Stimulated activated CD8-positive, alpha-beta memory T cell treated with anti-CD3 and anti-CD28 coated beads, Interleukin-4, amount 100 ng/mL, for 24 hours (primary cell): ENCODE measurements at places on chromosomes 2 and 18.

- no peak for DNase-seq
Measured at GRCh38 chr2:75324861-75325284, 125.6 kb upstream of the TACR1 start.

- no peak for DNase-seq
Measured at GRCh38 chr2:106116248-106116647, 77.9 kb downstream of the UXS1 start.

- no peak for DNase-seq
Measured at GRCh38 chr2:229409751-229410181, 138.7 kb upstream of the PID1 start.

DNA sequence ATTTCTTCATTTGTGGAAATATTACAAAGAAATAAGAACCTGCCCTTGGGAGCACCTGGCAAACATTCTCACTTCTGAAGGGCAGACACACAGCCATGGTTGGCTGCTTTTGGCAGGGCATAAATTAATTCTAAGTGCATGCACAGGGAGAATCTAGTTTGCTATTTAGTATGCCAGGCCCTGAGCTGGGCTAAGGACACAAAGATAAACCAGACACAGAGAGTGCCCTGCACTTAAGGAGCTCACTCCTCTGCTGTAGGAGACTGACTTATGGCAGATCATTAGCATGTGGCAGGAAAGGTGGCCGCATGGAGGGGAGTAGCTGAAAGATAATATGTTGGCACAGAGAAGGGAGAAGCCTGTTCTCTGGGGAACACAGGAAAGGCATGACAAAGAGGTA lies 367.0 kb downstream of the LPIN1 start:
- DNase-seq = no peak

- DNase-seq = no peak
Measured at GRCh38 chr2:238326801-238327365, 6.6 kb downstream of the TRAF3IP1 start.

GRCh38 chr18:48886520-48887293 lies 64.1 kb downstream of the SMAD7 start:
- DNase-seq = no peak

DNA sequence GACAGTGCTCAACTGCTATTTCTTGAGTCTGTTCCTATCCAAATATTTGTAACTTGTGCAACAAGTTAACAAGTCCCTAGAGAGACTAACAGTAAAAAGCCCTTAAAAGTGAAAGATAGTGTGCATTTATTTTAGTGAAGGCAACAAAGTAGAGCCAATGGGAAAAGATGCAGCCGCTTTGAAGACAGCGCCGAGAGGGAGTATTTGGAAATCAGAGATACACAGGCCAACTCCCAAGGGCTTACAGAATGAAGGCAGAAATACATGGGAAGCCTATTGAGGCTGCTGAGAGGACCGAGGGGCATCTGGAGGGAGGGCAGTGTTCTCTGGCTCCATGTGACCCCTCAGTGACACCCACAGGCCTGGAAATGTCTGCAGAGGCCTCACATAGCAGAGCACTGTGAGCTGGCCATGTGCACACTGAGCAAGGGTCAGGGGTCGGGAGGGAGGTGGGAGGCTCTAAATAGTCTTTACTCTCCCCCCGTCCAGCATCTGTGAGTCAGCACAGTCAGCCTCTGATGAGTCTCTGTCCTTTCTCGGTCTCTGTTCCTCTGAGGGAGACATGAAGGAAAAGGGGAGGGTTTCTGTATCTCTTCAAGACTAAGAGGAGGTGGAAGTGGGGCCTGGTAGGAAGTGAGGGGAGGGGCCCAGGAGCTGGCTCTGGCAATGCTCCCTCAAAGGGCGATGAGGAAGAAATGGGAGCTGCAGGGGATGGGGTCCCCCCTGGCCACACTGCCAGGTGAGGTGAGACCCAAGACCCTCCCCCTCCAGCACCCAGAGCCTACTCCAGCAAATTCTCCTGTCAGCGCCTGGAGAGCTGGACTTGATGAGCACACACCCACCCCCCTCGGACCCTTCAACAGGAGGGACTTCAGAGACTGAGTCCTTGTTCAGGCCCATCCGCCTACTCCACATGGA lies 133.6 kb downstream of the SP3 start:
- DNase-seq = no peak

DNA sequence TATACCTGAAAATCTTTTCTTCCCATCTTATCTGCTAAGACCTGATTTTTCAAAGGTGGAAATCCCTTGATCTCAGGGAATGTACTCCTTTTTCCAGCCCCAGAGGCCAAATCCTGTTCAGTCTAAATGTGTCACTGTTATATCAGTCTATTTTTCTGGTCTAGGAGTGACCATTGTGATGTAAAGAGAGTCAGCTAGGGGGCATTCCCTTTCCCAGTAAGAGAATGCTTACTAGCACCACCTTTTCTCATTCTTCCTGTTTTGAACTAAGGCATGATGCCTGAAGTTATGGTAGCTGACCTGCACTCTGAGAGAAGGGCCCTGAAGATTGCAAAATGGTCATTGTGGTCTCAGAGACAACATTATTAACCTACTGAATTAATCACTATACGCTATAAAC lies 124.1 kb upstream of the XIRP2 start:
- DNase-seq = no peak

GRCh38 chr2:29064346-29064715 lies 10.0 kb downstream of the PCARE start:
- DNase-seq = no peak

GRCh38 chr2:108403494-108403893 lies 25.7 kb downstream of the SULT1C4 start:
- no peak for DNase-seq

GRCh38 chr2:86000131-86000937 lies 105.4 kb downstream of the POLR1A start:
- DNase-seq = no peak

- no peak for DNase-seq
Measured at GRCh38 chr2:119550856-119551255, 6.6 kb downstream of the CFAP221 start.

DNA sequence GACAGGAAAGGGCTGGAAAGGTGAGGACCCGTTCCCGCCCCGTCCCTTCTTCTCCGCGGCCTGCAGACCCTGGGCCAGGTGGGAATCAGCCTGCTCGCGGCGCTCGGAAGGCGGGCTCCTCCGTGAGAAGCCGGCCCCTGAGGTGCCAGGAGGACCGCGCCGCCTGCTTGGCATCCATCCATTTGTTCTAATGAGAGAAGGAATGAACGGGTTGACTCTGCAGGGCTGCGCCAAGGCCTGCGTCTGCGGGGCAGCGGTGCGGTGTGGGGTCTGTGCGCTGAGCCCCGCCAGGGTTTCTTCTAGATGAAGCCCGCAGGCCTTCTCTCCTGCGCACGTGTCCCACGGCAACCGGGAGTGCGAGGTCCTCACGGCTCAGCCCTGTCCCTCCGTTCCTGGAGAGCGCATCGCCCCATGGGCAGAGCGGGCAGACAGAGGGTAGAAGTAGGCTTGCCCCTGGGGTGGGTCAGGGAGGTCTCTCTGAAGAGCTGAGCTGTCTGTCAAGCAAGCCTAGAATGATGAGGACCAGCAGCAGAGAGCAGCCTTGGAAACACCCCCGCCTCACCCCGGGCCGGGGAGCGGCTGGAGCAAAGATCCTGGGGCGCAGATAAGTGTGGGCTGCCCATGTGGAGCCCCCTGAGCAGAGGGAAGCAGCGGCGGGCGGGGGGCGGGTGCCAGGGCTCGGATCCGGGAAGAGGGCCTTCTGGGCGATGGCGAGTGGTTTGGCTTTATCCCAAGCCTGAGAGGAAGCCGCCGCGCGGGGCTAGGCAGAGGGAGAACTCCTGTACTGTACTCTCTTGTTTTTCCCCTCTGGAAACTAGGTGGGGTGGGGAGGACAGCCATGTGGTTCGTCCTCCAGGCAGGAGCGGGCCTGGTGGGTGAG lies 27.9 kb upstream of the HS6ST1 start:
- no peak for DNase-seq

DNA sequence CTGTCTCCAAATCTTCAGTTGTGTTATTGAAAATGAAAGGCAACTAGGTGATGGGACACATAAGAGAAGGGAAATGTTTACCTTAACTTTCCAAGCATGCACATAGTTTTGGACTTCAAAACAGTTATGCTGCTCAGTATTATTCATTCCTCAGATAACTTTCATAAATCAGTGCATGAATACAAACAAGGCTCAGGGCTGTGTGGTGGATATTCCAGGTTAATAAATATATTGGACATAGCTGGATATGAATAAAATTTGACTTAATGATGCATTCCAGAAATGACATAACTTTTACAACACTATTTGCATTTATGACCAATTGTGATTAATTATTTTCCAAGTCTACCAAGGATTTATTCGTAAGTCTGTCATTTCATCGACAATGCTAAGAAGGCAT lies 301.2 kb upstream of the ZNF804A start:
- DNase-seq = no peak

DNA sequence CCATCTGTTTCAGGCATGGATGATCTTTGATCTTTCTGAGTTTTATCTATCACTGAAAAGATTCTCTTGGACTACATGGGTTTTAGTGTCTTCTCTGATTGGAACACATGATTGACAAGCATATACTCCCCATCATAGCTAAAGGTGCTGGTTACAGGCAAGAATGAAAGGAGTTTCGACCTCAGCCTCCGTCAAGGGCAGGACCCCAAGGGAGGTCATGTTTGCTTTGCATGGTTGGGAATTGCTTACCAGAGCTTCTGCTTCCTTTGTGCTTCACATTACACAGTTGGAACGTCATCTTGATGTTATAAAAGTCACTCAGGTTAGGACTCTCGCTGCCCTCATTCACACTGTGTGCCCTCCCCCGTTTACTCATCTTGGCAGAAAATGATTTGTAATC lies 287.7 kb downstream of the PIK3C3 start:
- no peak for DNase-seq

GRCh38 chr2:237860273-237860935 lies 981 bp downstream of the RAMP1 start:
- no peak for DNase-seq

GRCh38 chr2:904246-905024 lies 46.2 kb upstream of the SNTG2 start:
- no peak for DNase-seq

DNA sequence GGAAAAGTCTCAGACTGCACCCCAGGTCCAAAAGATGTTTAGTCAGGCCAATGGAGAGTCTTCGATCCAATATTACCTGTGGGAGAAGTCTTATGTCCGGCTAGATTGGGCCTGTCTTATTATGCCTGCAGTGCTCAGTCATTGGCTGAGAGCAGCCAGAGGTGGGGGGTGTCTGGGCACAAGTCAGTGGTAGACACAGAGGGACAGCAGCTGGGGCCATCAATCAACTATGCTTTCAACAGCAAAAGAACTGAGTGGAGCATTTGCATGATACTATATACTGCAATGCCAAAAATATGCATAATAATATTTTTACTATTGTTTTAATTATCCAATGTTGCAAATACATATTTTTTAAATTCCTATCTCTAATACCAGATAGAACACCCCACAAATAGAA lies 298.6 kb upstream of the CDH20 start:
- DNase-seq = no peak

GRCh38 chr2:52342458-52342857 lies 1310.5 kb upstream of the NRXN1 start:
- DNase-seq = no peak

- DNase-seq = no peak
Measured at GRCh38 chr2:58553937-58554336, 312.8 kb upstream of the FANCL start.

- DNase-seq = no peak
Measured at GRCh38 chr18:51150113-51150700, 47.3 kb downstream of the MEX3C start.

- DNase-seq = no peak
Measured at GRCh38 chr2:169839954-169840746, 12.9 kb downstream of the UBR3 start.

- DNase-seq = no peak
Measured at GRCh38 chr2:143719406-143719805, 590.2 kb downstream of the ARHGAP15 start.

GRCh38 chr2:160209516-160209856 lies 9.4 kb upstream of the ITGB6 start:
- DNase-seq = no peak

DNA sequence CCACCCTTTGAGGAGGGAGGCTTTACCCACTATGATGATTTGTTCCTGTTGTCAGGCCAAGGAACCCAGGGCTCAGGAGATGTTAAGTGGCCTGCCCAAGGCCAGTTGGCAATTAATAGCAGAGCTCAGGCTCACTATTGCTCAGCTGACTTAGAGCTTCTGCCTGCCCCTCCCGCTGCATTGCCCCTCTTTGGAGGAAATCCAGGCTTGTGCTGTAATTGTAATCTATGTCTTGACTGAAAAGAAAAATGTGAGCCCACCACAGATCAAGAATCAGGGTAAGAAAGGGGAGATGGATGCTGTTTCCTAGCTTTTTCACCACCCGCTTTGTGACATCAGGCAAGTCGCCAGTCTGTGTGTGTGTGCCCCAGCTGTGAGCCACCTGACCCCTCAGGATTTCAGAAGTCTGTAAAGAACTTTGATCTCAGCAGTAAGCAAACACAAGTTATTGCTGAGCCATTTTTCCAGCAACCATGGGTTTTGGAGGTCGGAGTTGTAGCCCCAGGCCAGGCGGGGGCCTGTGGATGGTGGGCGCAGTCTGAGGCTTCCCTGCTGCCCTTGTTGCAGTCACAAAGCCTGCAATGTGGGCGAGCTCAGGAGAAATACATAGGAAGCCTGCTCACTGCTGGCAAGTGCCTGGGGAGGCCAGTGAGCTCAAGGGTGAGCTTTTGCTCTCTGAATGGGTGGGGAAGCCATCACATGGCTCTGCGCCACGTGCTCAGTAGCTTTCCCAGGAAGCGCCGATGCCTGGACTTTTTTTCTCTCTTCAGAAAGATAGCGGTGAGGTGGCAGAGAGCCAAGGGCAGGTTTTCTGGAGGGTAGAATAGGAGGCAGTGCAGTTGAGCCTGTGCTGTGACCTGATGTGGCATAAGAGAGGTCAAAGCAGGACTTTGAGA lies 6.1 kb downstream of the CABLES1 start:
- DNase-seq = no peak

- DNase-seq = no peak
Measured at GRCh38 chr18:42287047-42287446, 332.0 kb downstream of the PIK3C3 start.

DNA sequence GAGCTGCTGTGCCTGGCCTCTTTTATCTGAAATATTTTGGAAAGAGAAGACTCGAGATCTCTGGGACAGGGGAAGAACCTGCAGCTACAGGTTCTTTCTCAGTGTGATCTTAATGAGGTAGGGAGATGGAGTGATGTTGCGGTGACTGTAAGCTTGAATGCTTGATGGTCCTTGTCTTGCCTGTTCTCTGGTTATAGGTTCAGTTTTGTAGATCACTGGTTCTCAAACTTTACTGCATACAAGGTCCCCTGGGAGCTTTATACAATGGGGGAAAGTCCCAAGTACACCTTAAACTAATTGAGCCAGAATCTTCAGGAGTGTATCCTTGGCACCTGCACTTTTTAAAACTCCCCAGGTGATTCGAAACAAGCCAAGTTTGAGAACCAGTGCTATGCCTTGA lies 136.7 kb upstream of the CXCR4 start:
- DNase-seq = no peak

- no peak for DNase-seq
Measured at GRCh38 chr2:146734042-146734820, 1110.6 kb upstream of the ACVR2A start.
